Stimulated activated CD4-positive, alpha-beta T cell treated with anti-CD3 and anti-CD28 coated beads, Interleukin-12 subunit alpha, Interleukin-12 subunit beta, amount 100 ng/mL, for 48 hours (primary cell): ENCODE measurements at places on chromosomes 1 and 21.

DNA sequence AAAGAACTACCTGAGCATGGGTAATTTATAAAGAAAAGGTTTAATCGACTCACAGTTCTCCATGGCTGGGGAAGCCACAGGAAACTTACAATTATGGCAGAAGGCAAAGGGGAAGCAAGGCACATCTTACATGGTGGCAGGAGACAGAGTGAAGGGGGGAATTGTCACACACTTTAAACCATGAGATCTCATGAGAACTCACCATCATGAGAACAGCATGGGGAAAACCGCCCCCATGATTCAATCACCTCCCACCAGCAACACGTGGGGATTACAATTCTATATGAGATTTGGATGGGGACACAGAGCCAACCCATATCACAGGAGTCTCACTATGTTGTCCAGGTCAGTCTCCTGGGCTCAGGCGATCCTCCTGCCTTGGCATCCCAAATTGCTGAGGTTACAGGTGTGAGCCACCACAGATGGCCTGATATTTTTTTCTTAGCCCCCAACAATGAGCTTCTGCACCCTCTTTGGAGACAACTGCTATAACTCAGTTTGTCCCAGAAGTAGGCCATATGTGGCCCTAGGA is 22.5 kb upstream of the MORC3 start:
- DNase-seq: no peak

- no peak for DNase-seq
Measured at GRCh38 chr1:112528076-112528475, 19.3 kb downstream of the WNT2B start.

DNA sequence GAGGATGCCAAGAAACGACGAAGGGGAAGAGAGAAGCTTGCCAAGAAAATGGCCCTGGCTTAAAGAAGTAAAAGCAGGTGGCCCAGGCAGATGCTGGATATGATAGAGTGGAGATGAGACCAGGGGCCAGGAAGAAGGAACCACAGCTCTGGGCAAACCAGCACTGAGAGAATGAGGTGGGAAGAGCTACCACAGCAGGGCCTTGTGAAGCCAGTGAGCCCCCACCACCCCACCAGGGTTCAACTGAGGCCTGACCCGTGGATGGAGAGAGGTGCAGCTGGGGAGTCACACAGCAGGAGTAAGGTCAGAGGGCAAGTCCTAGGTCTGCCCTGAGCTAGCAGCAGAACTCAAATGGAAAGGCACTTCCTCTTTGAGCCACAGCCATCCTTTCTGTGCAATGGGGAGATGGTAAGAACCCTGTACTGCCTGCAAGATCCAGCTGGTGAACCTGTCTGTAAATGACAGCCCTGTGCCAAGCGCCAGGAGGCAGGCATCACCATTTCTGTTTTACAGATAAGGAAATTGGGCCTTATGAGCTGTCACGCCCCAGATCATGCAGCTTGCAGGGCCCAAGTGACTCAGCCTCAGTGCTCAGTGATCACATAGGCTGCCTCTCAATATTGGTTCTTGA is 8.5 kb downstream of the SH3BGRL3 start:
- DNase-seq: peak; percentile 62

- DNase-seq: no peak
Measured at GRCh38 chr1:235972311-235972689, 92.6 kb downstream of the NID1 start.

DNA sequence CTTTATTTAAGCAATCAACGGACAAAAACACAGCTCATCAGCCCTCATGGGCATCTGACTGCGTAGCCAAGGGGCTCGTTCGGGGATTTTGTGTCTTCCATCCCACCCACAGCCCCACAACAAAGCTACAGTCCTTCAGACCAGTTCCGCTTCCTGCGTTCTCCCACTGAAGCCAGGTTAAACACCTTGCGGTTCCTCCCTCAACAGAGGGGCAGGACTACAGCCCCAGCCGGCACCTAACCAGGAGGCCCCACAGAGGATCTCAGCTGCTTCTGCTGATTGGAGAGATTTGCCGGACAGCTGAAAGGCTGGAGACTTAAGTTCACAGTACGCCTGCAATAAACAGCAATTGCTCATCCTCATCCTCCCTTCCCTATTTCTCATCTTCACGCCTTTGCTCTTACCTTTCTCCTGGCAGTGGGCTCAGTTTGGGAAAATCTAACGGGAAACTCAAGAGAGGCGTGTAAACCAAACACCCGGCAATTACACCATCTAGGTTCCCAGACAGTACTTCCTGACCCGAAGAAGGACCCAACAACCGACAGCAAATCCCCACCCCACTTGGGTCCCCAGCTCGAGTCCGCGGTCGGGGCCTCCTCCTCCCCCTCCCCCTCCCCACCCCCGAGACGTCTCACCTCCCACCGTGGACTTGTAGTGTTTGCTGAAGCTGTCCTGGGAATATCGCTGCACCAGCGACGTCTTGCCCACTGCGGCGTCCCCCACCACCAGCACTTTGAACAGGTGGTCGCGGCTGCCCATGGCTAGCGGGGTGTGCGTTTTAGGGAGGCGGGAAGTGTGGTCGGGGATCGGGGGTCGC is 876 bp downstream of the RAB29 start:
- DNase-seq: peak; percentile 30

GRCh38 chr1:204191456-204191855 is 4.8 kb downstream of the KISS1 start:
- DNase-seq: no peak
